Stimulated activated CD4-positive, alpha-beta T cell treated with anti-CD3 and anti-CD28 coated beads, Interleukin-12 subunit alpha, Interleukin-12 subunit beta, amount 100 ng/mL, for 48 hours (primary cell): ENCODE measurements at places on chromosomes 7 and 10.
A peak's percentile ranks its signal among the peaks of the same experiment; 100 is the strongest.

GRCh38 chr10:93916257-93917063 lies 22.7 kb downstream of the SLC35G1 start:
- DNase-seq = no peak

DNA sequence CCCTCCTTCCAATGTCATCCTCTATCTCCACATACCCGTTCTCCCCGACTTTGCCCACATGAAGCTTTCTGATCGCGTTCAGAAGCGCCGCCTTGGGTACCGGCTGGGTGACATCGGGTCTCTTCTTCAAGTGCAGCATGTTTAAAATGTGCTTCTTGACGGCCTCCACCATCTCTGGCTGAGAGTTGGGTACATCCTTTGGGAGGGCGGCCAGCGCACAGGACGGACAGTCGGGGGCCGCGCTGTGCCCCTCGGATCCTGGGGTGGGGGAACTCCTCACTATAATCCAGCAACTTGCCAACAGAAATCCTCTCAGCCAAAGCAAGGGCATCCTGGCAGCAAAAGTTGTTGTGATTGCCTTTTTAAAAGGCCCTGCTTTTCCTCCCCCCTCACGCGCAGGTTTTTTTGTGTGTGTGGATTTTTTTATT lies 2.8 kb downstream of the INHBA start:
- DNase-seq = no peak

DNA sequence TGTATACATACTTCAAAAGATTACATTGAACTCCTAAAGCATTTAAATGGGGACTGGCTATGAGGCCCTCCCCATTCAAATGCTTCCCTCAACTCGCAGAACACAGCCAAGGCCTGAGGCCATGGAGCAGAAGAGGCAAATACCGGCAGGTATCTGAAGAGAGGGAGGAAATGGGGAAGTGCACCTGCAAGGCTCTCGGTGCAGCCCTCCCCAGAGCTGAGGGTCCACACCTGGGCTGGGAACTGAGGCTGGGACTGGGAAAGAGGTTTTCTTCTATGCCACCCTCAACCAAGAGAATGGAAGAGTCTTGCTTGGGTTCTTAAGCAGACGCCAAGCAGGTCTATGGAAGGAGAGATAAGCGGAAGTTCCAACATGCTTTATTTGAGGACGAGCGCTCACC lies 13.0 kb upstream of the CYREN start:
- no peak for DNase-seq

DNA sequence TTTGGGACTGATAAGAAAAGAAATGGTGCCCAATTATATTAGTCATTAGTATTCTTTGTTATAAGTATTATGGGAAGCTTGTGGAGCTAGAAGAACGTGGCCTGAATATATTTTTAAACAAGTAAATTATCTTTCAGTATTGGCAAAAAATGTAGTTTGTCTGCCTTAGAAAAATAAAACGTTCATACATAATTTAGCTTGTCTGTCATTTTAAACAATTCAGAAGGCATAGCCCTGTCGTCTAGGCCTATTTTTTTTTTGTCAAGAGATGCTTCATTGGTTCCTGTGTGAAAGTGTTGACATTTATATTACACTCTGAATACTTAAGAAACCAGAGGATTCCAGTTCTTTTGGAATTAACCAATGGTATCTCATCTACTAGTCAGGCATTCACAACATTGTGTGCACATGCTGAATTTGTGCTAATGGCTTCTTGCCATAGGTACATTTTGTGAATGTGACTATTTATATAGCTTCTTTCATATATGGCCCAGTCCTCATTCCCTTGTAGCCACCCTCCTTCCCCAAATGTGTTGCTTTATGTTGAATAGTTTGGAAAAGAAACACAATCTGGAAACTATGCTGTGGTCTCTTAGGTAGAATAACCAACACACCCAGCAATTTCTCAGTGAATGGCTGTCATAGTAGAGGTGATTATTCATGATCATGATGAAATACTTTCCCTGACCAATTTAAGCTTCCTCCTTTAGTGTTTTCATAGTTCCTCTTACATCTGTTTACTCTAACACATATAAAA lies 435.8 kb downstream of the EXOC4 start:
- no peak for DNase-seq

DNA sequence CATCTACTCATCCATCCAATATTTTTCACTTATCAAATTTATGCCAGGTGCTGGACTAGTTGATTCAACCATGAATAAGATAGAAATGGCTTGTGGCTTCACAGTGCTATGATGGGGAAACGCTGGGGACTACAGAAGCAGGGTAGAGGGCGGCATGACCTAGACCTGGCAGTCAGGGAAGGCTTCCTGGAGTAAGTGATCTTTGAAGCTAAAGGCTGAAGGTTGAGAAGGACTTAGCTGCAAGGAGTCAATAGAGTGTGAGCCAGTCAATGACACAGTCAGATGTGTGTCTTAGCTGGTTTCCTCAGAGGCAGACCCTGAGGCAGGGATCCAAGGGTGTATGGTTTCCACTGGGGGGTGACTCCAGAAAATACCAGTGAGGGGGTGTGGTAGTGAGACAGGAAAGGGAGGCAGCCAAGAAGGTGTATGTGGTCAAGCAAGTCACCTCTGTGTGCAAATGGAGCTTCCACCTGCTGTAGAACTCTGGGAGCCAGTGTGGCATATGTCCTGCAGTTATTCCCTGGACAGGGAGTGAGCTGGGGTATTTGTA lies 10.3 kb downstream of the PRF1 start:
- no peak for DNase-seq

DNA sequence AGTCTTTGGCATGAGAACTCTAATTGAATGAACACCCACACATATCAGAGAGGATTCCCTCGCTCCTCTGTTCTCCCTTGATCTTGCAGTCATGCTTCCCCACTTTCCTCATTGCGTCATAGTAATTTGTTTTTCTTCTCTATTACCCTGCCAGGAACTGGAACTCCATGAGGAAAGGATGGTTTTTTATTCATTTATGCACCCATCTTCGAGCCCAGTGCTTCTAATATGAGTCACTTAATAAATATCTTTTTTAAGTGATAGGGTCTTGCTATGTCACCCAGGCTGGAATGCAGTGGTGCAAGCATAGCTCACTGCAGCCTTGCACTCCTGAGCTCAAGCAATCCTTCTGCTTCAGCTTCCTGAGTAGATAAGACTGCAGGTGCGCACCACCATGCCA lies 83.5 kb downstream of the OTUD1 start:
- DNase-seq = no peak

DNA sequence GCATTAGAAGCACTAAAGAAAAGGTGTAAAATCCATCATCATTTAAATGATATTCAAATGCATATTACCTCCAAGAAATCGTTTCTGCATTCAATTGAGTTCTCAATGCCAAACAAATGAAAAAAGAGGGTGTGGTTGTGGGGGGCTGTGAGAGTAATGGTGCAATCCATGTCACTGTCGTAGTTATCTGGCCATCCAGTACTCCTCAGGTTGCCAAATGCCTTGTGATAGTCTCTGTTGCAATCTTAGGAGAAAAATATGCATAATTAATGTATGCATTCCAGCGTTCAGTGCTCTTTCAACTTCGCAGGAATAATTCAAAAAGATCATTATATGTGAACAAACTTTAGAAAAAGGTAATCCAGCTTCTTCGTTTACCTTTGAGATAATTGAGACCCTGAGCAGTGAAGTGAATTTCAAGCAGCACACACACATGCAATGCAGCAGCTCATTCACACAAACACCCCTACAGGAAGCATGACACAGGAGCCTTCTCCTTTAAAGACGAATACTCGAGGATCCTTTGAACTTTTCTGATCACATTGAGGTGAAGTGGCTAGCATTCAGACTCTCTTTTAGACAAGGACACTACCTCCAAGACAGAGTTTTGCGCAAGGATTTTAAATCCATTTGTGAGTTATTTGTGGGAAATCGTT lies 73.4 kb downstream of the OR13A1 start:
- no peak for DNase-seq

GRCh38 chr10:4947039-4947634 lies 16.1 kb upstream of the AKR1C1 start:
- no peak for DNase-seq

DNA sequence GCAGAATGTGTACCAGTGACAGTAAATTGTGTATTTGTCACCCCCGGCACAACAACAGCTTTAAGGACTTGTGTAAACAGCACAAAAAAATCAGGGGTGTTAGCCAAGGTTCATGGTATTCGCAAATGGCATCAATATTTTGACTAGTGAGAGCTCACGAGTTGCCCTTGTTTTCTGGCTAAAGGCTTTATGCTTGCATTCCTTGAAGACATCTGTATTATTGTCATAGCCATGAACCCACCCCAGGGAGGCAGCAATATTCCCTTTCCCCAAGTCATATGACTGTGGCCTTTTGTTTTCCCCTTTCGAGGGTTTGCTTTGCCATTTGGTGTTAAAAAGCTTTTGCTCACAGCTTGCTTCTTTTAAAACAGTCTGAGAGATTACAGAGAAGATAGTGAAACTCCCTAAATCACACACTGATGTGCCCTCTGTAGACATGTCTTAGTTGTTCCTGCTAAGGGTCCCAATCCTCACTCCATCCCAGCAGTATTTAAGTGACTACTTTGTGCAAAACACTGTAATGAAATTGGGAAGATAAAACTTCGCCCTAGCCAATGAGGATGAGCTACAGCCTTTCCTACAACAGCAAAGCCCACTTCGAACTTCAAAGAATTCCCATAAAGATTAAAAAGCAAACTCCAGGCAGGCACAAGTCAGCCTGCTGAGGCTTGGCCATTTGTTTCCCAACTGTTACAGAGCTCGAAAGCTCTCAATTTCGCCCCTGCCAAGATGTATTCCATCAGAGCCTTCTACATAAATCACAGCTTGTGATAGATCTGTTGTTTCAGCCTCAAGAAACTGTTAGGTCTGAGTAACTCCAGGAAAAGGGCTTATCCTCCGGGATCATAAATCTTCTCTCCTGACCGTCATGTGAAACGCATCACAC lies 172.3 kb downstream of the ADAM12 start:
- no peak for DNase-seq

DNA sequence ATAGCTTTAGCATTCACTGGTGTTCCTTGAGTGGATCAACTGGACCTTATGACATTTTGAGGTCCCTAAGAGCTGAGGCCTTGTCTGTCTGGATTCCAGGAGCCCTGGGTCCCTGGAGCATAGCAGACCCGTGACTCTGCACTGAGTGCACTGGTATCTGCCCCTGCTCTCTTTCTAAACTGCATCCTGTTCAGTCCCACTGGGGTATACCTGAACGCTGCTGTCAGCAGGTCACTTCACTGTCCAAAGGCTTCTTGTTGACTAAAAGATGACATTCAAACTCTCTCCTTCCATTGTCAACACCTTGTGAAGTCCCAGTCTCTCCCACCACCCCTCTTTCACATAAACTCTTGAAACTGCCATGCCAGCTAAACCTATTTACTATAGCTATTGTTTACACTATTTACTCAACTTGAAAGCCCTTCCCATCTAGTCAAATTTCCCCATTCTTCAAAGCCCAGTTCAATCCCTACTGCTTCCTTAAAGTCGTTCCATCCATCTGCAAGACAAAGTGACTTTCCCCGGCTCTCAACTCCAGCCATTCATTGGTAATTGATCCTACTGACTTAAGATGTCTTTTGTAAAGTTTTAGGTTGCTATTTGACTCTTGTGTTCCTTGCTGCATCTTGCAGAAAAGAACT lies 523.3 kb downstream of the KCNMA1 start:
- no peak for DNase-seq

DNA sequence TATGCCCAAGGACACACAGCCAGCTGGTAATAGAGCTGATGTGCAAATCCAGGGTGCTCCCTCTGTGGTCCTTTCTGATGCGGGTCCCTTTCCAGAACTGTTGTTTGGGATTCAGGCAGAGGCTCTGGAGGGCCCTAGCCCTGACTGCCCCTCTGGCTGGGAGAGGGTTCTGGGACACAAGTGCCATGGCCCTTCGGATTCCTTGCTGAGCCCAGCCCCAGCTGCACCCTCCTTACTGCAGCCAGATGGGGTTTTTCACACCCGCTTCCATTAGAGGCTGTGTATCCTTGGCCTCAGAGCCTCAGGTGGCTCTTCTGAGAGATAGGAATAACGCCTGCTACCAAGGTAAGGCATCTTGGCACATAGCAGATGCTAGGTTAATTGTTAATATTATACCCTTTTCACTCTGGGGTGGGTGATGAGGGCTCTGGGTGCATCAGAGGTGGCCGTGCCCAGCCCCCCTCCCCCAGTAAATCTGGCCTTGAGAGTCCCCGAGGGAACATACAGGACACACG lies 89.8 kb upstream of the LRRC4 start:
- DNase-seq = no peak

DNA sequence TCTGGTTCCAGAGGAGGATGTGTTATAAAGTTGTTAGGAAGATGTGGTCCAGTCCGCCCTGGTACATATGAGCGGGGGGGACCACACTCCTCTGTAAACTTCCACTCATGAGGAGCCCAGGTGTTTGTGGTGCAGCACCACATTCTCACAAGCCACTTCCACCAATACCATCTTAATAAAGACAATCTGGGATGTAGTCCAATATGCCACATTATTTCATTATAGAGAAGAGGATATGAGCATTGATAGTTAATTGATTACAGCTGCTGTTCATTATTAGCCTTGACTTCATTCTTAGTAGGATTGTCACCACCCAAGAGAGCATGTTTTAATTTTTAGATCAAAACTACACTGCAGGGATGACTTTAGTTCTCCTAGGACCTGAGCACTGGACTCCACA lies 40.5 kb downstream of the ERCC6 start:
- no peak for DNase-seq

DNA sequence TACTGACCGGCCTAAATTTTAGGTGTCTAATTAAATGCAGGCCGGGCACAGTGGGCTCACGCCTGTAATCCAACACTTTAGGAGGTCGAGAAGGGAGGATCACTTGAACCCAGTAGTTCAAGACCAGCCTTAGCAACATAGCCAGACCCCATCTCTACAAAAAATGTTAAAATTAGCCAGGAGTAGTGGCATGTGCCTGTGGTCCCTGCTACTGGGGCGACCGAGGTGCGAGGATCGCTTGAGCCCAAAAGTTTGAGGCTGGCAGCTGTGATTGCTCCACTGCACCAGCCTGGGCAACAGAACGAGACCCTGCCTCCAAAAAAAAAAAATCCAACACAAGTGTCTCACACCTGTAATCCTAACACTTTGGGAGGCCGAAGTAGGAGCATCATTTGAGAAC lies 491 bp upstream of the SLC37A3 start:
- no peak for DNase-seq

DNA sequence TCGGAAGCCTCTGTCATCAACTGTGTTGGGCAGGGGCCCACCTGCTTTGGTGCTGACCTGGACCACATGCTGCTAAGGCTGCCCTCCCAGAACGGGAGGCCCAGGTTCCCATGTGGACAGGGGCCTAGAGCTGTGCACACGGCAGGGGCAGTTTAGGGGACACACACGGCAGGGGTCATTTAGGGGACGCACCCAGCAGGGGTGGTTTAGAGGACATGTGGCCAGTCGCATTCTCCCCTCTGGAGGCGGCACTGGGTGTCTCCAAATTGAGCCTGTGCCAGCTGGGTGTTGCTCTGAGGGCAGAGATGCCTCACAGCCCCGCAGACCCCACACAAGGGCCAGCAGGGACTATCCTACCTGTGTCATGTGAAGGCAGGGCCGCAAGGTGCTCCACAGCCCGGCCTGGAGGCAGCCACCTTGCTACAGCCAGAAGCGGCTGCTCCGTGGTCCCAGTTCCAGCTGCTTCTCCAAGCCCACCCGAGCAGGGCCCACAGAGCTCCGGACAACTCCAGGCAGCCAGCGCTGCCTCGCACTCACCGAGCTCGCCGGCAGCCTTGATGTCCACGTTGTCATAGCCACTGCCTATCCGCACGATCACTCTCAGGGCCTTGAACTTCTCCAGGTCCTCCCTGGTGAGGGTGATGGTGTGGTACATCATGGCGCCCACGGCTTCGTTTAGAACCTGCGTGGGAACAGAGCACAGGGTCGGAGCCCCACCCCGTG lies 60.7 kb downstream of the ZRANB1 start:
- DNase-seq = no peak

GRCh38 chr10:95430231-95430951 lies 130.8 kb downstream of the SORBS1 start:
- peak; percentile 13 for DNase-seq

- no peak for DNase-seq
Observed at GRCh38 chr10:24783504-24783903, 59.8 kb upstream of the ARHGAP21 start.
